ENCODE measurements at places on chromosomes 11 and 22. TPM values are rescaled to one million over a fixed set of nuclear protein-coding genes. Genes with fewer than 3 reads are reported as not detected.

Gene KCTD17
- 22.1 TPM for total RNA-seq

DNA sequence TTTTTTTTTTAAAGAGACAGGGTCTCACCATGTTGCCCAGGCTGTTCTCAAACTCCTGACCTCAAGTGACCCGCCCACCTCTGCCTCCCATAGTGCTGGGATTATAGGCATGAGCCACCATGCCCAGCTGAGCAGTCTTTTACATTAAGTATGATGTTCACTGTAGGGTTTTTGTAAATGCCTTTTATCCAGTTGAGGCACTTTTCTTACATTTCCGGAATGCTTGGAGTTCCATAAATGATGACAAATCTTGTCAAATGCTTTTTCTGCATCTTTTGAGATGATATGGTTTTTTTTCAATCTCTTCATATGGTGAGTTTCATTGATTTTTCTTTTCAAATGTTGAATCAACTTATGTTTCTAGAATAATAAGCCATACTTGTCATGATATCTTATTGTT is 29.4 kb upstream of the CTTN start:
- no peaks in the 10 kb centered on the region for H3K4me1 ChIP-seq
- H3K36me3 ChIP-seq = peaks cover 46% of the 10 kb centered on the region
- H3K27ac ChIP-seq = no peak overlapping the region
- DNase-seq = no peak
- H3K27me3 ChIP-seq = no peaks in the 10 kb centered on the region

Gene SLC22A25
- not detected for total RNA-seq

Gene CDC42BPG
- total RNA-seq = 30.5 TPM

Gene LRRC75B
- total RNA-seq = 4.5 TPM
